ENCODE measurements at places on chromosomes 11 and 22.

- peak; percentile 34 for DNase-seq
Measured at GRCh38 chr11:64234647-64235379, 429 bp downstream of the VEGFB start.

GRCh38 chr11:30395751-30396150, 72.8 kb downstream of the ARL14EP start:
- no peak for DNase-seq

GRCh38 chr11:121881806-121882205, 234.2 kb downstream of the BLID start:
- no peak for DNase-seq

- DNase-seq = no peak
Measured at GRCh38 chr11:76523786-76524436, 79.1 kb downstream of the EMSY start.

DNA sequence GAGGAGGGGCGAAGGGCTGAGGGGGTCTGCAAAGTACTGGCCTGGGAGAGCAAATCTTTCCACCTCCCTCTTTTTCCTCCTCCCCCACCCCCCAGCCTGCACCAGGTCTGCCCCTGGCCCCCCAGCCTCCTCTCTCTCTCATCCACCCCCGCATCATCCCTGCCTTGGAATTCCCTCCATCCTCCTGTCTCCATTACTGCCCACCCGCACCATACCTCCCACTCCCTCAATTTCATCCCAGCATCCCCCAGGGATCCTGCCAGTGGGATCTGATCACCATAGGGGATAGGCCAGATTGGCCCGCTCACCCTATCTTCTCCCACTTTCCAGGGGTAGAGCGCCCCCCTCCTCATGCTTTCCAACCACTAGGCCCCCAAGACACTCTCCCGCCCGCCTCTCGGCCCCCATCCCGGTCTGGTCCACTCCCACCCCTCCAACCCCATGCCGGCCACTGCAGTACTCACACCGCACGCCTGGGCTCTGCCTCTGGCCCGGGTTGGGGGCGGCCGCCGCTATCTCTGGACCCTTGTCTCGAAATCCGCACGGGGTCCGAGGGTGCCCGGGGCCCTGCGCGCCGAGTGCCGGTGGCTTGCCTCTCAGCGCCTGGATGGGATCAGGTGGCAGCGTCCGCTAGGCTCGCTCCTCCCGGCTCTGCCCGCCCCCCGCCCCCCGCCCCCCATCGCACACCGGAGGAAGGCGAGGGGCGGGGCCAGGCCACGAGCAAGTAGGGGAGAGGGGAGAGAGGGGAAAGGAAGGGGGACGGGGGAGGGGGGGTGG, at the start of gene GAL3ST3:
TSS of gene GAL3ST3 (minus strand) at position 615 of the 777 bp plus-strand sequence. CDS start 3,746 bp downstream, outside the sequence.
- DNase-seq = no peak

GRCh38 chr11:112697391-112698178, 263.6 kb upstream of the NCAM1 start:
- no peak for DNase-seq

GRCh38 chr11:10778217-10778970, 27.3 kb downstream of the CTR9 start:
- DNase-seq = no peak

- DNase-seq = no peak
Measured at GRCh38 chr11:78424334-78425270, 7.0 kb upstream of the GAB2 start.

DNA sequence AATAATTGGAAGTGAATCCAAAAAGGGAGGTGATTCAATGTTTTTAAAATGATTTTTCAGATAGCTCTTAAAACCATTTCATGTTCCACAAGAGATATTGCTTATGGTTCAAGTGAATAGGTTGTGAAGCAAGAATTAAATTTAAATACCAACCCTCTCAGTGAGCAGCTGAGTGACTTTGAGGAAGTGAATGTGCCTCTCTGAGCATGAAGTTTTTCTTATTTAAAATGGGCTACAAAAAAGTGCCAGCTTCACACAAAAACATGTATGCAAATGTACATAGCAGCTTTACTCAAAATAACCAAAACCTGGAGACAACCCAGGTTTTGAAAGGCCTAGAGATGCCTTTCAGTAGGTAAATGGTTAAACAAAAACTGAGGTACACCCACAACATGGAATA, 35.5 kb upstream of the GAB4 start:
- DNase-seq = no peak

DNA sequence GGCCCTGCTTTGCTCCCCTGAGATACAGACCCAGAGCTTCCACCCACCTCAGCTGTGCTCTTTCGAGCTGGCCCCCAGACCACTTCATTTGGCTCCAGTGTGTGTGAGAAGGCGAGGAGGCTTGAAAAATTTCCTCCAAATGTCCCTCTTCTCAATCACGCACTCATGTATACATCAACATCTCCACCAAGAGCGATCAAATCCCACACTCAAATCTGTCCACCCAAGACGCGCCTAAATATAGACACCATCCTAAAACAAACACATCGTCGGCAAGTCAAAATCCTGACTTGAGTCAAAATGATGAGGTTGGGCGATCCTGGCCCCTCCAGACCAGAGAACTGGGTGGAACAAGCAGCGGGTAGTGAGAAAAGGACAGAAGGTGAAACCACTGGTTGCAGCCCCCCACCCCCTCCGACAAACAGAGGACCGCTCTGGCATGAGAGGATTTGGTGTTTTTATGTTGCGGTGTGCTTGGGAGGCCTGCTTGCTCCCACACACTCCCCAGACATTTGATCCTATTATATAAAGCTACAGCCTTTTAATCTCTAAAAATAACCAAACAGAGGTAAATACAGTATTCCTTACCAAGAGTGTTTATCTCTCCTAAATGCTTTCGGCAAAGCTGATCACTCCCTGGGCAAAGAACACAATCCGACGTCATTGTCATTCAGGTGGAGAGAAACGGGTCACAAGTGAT, 10.2 kb downstream of the MN1 start:
- no peak for DNase-seq

GRCh38 chr11:88680806-88681205, 343.3 kb upstream of the CTSC start:
- no peak for DNase-seq

- no peak for DNase-seq
Measured at GRCh38 chr22:20223421-20224255, 44.5 kb downstream of the RTN4R start.

- no peak for DNase-seq
Measured at GRCh38 chr22:36585841-36586240, 56.9 kb upstream of the EIF3D start.

GRCh38 chr11:121435551-121436511, 16.3 kb upstream of the SORL1 start:
- DNase-seq = no peak

GRCh38 chr22:25941365-25941960, 199.5 kb downstream of the MYO18B start:
- DNase-seq = no peak

DNA sequence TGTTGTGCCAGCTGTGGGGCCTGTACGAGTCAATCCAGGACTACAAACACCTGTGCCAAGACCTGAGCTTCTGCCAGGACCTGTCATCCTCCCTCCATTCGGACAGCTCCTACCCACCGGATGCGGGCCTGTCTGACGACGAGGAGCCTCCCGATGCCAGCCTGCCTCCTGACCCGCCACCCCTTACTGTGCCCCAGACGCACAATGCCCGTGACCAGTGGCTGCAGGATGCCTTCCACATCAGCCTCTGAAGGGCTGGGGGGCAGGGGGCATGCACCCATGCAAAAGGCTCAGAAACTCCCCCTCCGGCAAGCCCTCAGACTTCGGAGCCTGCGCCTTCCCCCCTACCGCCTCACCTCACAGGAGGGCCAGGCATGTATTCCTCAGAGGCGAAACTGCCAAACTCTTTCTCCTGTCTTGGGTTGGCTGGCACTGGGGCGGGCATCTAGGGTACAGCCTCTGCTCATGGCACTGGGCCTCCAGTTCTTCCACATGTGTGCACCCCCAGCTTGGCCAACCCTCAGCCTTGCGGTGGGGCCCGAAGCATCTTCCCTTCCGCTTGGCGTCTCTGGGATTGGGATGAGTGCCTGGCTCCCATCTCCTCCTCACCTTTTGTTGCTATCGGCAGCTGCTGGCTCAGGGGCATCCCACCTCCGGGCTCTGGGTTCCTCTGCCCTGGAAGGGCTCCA, 1.2 kb downstream of the FAM89B start:
- no peak for DNase-seq

GRCh38 chr22:20405931-20406685, 12.2 kb downstream of the ZNF74 start:
- no peak for DNase-seq

DNA sequence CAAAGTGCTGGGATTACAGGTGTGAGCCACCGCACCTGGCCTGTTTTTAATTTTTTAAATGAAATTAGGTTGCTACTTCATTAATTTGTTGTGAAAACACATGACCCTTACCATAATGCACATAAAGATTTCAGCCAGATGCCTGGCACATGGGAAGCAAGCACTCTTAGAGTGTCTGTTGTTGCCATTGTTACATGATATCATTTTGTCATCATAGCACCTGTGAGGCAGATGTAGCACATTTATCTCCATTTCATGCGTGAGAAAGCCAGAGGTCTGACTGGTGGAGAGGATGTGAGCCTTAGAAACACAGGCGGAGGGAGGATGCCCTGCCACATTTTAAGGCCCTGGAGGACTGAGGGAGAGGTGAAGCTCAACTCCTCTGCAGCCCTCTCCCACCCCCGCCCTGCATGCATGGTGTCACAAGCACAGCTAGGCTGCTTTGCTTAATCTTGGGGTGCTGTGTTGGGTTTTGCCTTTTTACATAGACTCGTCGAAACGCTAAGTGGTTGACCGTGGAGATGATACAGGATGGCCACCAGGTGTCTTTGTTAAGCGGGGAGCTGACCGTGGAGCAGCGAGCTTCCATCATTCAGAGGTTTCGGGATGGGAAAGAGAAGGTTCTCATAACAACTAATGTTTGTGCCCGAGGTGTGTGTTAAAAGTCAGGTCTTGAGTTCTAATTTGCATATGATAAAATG, 14.0 kb downstream of the DDX25 start:
- no peak for DNase-seq

DNA sequence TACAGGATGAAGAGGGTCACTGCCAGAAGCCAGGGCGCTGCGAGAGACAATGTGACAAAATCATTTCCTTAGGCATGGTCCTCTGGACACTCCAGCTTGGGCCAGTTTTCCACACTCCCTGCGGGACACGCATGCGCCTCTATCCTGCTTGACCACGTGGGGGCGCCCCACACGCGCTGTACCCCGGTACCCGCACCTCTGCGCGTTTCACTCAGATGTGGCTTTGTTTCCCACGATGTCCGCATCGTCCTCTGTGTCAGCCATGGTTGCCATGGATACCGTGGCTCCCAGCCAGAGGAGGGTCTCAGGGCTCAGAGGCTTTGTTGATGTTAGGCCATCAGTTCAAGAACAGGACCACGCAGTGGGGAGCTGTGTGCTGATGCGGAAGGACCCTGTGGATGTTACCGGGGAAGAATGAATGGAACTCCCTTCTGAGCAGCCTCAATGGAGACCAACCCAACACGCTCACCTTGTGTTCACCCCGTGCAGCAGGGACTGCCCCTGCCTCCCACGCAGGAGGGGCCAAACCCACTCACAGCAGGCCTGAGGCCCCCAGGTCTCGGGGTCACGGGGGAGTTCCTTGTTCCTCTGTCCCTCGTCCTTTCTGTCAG, 101.1 kb upstream of the SLC22A12 start:
- DNase-seq = peak; percentile 35

GRCh38 chr11:65524741-65525545, at the start of gene SCYL1:
Gene SCYL1, plus strand, starts transcription at chr11:65525083. Its CDS starts 71 bp downstream, at chr11:65525154.
- DNase-seq = peak; percentile 82

DNA sequence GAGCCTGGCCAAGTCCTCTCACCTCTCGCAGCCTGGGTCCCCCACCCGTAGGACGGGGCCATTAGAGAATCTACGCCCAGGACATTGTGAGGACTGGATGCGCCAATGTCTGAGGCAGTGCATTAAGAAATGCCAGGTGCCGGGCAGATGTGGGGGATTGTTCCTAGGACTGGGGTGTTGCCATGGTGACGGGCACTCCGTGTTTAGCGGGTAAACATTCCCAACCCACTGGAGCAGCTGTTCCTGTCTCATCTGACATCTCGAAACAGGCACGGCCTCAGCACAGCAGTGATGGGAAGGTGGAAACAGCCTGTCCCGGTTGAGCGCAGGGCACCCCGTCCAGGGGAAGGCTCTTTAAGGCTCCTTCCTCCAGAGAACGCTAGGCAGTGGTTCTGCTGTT, 99.6 kb upstream of the RTL6 start:
- no peak for DNase-seq

GRCh38 chr11:63999349-64000025, 13.2 kb downstream of the OTUB1 start:
- DNase-seq = peak; percentile 64

DNA sequence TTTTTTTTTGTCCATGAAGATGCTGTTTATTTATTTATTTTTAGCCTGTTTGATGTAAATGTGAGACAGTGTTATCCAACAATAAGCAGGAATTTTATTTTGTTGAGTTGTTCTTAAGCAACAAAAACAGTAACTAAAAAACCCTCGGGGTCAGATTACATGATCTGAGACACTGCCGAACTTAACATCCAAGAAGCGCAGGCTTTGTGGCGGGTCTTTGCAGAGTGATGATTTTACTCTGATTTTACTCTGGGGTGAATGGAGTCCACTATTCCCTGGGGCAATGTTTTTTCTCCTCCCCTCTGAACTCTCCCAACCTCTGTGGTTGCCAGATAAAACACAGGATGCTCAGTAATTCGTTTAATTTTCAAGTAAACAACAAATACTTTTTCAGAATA, 450.1 kb upstream of the B3GAT1 start:
- no peak for DNase-seq
